ENCODE measurements at places on chromosomes 7 and 10. TPM values are rescaled to one million over a fixed set of nuclear protein-coding genes. Genes with fewer than 3 reads are reported as not detected.
A peak's percentile ranks its signal among the peaks of the same experiment; 100 is the strongest.

Gene RALA
- 7.3 TPM for total RNA-seq

Gene HHEX
- total RNA-seq: 0.32 TPM

Gene STEAP1
- total RNA-seq: not detected

Gene HOXA10
- total RNA-seq: not detected

Gene TLX1
- total RNA-seq: 2.9 TPM

Gene NET1
- total RNA-seq: 25.5 TPM

Gene ST8SIA6
- total RNA-seq: not detected

Gene CXCL12
- total RNA-seq: 68.9 TPM

DNA sequence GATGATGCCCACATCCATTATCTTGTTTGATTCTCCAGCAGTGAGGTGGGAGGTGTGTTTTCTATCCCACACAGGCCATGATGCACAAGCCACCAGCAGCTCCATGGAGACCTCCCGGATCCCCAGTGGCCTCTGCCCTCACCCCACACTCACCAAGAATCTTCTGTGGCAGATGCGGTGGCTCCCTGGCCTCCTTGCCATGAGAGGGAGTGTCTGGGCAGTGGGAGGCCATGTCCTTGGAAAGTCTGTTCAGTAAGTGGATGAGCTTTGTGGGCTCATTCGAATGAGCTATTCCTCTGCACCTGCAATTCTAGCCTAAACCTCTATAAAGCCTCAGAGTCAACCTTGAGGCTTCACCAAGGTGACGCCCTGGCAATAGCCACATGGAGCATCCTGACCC, 243.8 kb downstream of the TCERG1L start:
- H3K4me1 ChIP-seq: no peaks in the 10 kb centered on the region
- no peak overlapping the region for H3K27ac ChIP-seq
- no peaks in the 10 kb centered on the region for H3K27me3 ChIP-seq
- H3K4me3 ChIP-seq: no peak overlapping the region
- no peak for DNase-seq

DNA sequence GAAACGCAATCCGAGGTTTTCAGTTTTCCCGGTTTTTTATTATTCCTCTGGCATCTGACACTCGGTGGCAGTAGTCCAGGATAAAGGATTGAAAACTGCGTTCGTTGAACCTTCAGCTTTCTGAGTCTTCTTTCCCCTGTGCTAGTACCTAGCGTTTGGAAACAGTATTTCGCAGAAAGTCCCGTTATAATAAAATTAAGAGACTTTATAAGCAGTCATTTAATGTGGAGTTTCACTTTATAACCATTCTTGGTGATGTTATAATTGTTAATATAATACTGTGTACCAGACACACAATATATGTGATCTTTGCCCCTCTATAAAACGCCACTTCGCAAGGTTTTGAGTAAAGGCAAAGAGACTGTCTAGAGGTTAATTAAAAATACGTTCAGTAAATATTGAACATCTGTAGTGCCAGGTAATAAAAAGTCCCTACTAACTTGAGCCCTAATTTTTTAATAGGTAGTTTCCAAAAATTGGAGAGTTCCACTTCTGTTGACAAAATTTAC, 874 bp downstream of the CISD1 start:
- H3K27me3 ChIP-seq: no peaks in the 10 kb centered on the region
- no peaks in the 10 kb centered on the region for H3K36me3 ChIP-seq

DNA sequence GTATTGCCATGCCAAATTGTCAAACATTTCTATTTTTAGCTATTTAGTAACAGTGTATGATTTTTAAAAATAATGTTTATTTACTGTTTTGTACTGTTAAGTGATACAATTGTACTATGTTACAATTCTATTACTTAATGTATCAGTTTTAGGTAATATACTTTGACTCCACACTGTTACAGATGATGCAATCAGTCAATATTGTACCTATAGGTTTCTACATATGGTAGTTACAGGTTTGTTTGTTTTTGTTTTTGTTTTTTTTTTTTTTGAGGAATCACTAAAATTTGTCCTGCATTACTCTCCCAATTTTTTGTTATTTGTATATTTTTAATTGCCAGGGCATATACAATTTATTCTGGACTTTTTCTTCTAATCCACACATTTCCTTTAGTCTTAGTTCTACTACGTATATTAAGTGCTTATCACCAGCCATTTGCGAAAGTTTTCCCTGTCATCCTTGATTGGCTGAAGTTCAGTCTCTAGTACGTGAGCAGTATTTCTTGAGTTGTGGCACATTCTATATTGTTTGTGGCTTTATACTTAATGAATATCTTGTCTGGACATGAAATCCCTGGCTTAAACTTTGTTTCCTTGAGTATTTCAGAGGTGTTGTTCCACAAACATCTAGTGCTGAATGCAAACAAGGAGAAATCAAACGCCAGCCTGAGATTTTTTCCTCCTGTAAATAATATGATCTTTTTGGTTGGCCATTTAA, 114.1 kb downstream of the MAGI2 start:
- no peak overlapping the region for H3K27ac ChIP-seq
- H3K36me3 ChIP-seq: no peaks in the 10 kb centered on the region
- H3K4me3 ChIP-seq: no peak overlapping the region
- H3K4me1 ChIP-seq: peaks cover 36% of the 10 kb centered on the region
- H3K27me3 ChIP-seq: no peaks in the 10 kb centered on the region
- DNase-seq: no peak

DNA sequence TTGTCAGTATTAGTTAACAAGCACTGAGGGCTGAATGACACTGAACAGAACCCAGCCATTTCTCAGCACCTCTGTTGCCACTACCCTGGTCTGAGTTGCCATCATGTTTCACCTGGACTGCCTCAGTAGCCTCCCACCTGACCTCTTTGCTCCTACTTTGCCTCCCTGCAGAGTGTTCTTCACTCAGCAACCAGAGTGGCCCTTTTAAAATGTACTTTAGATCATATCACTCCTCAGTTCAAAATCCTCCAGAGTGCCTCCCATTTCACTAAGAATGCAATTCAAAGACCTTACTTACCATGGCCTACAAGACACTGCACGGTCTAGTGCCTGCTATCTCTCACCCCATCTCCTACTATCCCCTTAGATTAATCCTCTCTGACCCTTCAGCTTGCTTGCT, 214.5 kb downstream of the AUTS2 start:
- no peaks in the 10 kb centered on the region for H3K36me3 ChIP-seq
- no peaks in the 10 kb centered on the region for H3K27me3 ChIP-seq
- H3K4me1 ChIP-seq: peaks cover 32% of the 10 kb centered on the region

- H3K36me3 ChIP-seq: no peaks in the 10 kb centered on the region
- no peaks in the 10 kb centered on the region for H3K4me1 ChIP-seq
- H3K4me3 ChIP-seq: no peak overlapping the region
- DNase-seq: peak; percentile 80
These were observed 12.0 kb upstream of the MARVELD1 start for GRCh38 chr10:97701438-97702069.

GRCh38 chr10:133126431-133127290, 33.4 kb upstream of the KNDC1 start:
- no peak overlapping the region for H3K27ac ChIP-seq
- H3K36me3 ChIP-seq: no peaks in the 10 kb centered on the region
- no peak for DNase-seq
- H3K4me1 ChIP-seq: no peaks in the 10 kb centered on the region

DNA sequence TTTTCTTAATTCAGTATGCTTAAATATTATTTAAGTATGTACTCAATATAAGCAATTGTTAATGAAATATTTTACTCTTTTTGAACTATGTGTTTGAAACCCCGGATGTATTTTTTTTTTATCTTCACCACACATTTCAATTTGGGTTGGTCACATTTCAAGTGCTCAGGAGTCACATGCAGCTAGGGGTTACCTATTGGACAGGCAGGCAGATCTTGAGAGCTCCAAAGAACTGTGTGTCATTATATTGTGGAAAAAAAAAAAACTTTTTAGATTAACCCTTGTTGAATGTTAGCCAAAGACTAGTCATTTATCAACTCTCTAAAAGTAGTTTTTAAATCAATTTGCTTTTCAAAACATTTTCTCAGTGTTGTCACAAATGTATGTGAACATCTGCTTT, 37.2 kb downstream of the IKZF1 start:
- no peaks in the 10 kb centered on the region for H3K36me3 ChIP-seq
- no peaks in the 10 kb centered on the region for H3K27me3 ChIP-seq
- no peak overlapping the region for H3K4me3 ChIP-seq

DNA sequence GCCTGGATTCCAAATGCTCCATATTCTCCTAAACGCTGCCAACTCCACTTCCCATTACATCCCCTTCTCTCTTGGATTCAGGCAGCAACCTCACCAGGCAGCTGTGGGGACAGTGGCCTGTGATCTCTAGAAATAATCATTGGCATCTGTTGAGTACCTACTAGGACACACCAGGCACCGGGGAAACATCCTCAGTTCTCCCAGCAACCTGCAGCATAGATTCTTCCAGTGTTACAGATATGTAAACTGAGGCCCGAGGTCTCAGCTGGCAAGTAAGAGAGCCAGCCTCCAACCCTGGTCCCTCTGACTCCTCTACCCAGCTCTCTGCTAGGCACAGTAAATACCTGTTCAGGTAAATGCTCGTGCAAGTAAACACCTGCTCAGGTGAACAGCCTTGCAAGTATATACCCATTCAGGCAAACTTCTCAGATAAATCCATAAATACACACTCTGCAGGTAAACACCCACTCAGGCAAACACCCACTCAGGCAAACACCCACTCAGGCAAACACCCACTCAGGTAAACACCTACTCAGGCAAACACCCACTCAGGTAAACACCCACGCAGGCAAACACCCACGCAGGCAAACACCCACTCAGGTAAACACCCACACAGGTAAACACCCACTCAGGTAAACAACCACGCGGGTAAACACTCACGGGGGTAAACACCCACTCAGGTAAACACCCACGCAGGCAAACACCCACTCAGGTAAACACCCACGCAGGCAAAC, 18.7 kb downstream of the ASB13 start:
- H3K27ac ChIP-seq: no peak overlapping the region
- no peaks in the 10 kb centered on the region for H3K4me1 ChIP-seq
- no peak for DNase-seq
- H3K36me3 ChIP-seq: peaks cover 2% of the 10 kb centered on the region
- no peaks in the 10 kb centered on the region for H3K27me3 ChIP-seq

GRCh38 chr7:75931680-75932079, 16.7 kb downstream of the POR start:
- H3K27ac ChIP-seq: peak overlapping the region; percentile 15
- H3K4me1 ChIP-seq: no peaks in the 10 kb centered on the region

DNA sequence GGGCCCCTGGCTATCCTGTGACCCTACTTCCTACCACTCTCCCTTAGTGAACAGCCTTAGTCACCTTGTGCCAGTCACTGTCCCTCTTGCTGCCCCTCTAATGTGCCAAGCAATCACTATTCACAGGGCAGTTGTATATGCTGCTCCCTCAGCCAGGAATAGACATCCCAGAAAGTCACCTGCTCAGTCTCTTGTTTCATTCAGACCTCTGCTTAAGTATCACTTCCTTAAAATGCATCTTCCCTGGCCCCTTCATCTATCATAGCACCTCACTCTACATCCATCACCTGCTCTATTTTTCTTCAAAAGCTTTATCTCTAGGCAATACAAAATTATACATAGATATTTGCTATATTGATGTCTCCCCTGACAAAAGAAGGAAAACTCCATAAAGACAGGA, 328.4 kb upstream of the NFE2L3 start:
- DNase-seq: no peak
- H3K27ac ChIP-seq: no peak overlapping the region
- no peaks in the 10 kb centered on the region for H3K4me1 ChIP-seq
- H3K36me3 ChIP-seq: no peaks in the 10 kb centered on the region

GRCh38 chr10:3516234-3516922, 268.6 kb downstream of the KLF6 start:
- no peak overlapping the region for H3K4me3 ChIP-seq
- no peaks in the 10 kb centered on the region for H3K4me1 ChIP-seq
- H3K27me3 ChIP-seq: no peaks in the 10 kb centered on the region
- H3K36me3 ChIP-seq: no peaks in the 10 kb centered on the region
- no peak overlapping the region for H3K27ac ChIP-seq

GRCh38 chr10:62072901-62073300, 171.4 kb downstream of the ARID5B start:
- no peaks in the 10 kb centered on the region for H3K27me3 ChIP-seq
- no peak overlapping the region for H3K27ac ChIP-seq
- H3K4me3 ChIP-seq: no peak overlapping the region
- H3K4me1 ChIP-seq: peaks cover 11% of the 10 kb centered on the region
- no peaks in the 10 kb centered on the region for H3K36me3 ChIP-seq

- H3K27ac ChIP-seq: no peak overlapping the region
- H3K27me3 ChIP-seq: no peaks in the 10 kb centered on the region
- H3K36me3 ChIP-seq: no peaks in the 10 kb centered on the region
These were observed 44.8 kb upstream of the ADO start for GRCh38 chr10:62759599-62760175.

- no peaks in the 10 kb centered on the region for H3K36me3 ChIP-seq
- no peak for DNase-seq
- peaks cover 8% of the 10 kb centered on the region for H3K4me1 ChIP-seq
- no peak overlapping the region for H3K27ac ChIP-seq
These were observed 417.2 kb upstream of the C7orf33 start for GRCh38 chr7:148173369-148173768.

- H3K4me1 ChIP-seq: peaks cover 24% of the 10 kb centered on the region
- DNase-seq: no peak
- no peaks in the 10 kb centered on the region for H3K36me3 ChIP-seq
- no peak overlapping the region for H3K27ac ChIP-seq
These were observed 10.4 kb upstream of the STRIP2 start for GRCh38 chr7:129423700-129424410.

- H3K27ac ChIP-seq: peak overlapping the region; percentile 71
- DNase-seq: no peak
- no peaks in the 10 kb centered on the region for H3K36me3 ChIP-seq
- H3K4me3 ChIP-seq: no peak overlapping the region
These were observed 169.0 kb downstream of the MAD1L1 start for GRCh38 chr7:2063563-2064260.

DNA sequence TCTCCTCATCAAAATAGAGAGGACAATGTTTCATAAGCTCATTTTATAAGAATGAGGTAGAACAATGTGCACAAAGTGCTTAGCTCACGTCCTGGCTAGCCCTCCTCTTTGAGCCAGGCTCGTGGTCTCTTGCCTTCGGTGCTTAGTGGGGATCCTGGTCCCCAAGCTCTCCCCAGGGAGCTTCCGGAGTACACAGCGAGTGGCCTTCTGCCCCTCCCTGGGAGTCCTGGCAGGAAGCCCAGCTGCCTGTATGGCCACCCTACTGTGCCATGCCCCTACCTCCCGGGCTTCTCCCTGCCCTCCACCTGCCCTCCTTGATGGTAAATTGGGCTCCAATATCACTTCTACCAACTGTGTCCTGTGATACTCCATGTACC, 868 bp downstream of the MYO1G start:
- H3K27me3 ChIP-seq: no peaks in the 10 kb centered on the region
- peaks cover 20% of the 10 kb centered on the region for H3K4me1 ChIP-seq
- H3K4me3 ChIP-seq: no peak overlapping the region
- DNase-seq: no peak

DNA sequence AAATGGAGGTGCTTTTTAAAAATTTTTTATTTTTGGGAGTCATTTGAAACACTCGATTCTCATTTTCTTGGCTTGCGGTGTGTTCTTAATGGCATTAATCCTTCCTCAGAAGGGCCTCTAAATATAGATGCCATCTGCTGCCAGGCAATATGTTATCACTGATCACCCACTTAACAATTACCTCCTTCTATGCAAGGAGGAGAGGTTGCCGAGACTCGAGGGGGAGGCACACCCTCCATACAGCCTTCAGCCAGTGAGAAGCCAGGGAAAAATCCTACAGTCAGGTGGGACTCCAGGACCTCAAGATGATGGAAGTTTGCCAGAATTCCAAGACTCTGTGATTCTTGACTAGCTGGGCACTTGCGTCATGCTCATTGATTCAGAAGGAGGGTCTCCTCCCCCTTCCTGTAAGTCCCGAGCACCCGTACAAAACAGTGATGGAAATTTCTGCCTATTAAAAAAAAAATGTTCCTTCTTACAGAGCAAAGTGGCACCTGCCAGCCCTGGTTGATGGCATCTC, 574.5 kb downstream of the TYW1 start:
- H3K4me1 ChIP-seq: no peaks in the 10 kb centered on the region
- no peak for DNase-seq
- no peak overlapping the region for H3K4me3 ChIP-seq
- no peaks in the 10 kb centered on the region for H3K36me3 ChIP-seq
- no peaks in the 10 kb centered on the region for H3K27me3 ChIP-seq
- no peak overlapping the region for H3K27ac ChIP-seq
